ENCODE measurements at places on chromosomes 16 and 17.

DNA sequence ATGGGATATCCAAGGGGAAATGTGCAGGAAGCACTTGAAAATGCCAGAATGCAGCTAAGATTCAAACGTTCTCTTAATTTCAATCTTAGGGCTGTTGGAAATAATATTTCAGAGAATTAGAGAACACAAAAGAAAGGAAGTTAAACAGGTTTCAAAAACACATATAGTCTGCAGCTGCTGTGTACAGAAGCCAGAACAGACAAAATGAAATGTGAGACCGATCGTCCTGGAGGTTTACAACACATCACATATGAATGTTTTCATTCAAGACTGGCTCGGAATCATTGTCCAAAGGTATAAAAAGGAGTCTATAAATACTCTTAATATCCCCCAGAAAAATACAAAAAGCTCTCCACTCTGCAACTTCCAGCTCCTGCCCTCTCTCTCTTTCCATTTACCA lies 14.3 kb downstream of the CYTH1 start:
- DNase-seq = no peak

DNA sequence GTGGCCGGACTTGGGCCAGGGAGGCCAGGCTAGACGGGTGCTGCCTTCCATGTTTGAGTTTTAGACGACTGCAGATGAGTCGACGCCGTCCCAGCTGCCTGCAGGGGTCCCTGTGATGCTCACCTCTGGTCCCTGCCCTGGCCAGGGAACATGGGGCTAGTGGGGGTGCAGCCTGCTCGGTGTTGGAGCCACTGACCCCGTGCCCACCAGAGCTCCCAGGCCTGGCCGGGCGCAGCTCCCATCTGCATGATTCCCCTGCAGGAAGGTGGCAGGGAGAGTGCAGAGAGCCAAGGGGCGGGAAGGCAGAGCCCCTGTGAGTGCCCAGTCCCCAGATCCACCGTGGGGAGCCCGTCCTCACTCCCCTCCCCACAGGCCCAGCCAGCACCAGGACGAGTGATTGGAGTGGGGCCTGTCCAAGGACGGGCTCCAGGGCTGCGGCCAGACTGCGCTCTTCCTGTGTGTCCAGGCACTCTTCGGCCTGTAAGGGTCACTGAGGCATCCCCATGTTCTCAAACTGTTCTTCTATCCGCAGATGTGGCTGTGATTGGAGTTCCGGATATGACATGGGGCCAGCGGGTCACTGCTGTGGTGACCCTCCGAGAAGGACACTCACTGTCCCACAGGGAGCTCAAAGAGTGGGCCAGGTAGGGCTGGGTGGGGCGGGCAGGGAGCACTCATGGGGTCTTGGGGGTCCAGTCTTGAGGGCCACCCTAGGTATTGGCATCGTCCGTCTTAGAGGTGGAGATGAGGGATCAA lies 26.0 kb upstream of the CDH15 start:
- no peak for DNase-seq

DNA sequence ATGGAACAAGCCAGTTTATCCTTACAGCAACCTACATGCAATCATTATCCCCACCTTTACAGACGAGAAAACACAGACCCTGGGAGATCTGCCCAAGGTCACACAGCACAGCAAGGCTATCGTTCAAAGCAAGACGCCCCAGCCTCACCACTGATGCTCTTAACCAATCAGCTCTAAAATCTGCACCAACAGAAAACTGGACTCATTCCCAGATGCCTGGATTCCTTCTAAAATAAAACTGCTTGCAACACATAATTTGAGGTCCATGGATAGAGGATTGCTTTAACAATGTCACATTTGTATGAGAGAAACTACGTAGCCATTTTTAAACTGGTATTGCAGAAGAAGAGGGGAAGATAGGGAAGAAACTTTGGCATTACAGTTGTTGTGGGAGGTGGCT lies 6.8 kb downstream of the COTL1 start:
- peak; percentile 48 for DNase-seq

DNA sequence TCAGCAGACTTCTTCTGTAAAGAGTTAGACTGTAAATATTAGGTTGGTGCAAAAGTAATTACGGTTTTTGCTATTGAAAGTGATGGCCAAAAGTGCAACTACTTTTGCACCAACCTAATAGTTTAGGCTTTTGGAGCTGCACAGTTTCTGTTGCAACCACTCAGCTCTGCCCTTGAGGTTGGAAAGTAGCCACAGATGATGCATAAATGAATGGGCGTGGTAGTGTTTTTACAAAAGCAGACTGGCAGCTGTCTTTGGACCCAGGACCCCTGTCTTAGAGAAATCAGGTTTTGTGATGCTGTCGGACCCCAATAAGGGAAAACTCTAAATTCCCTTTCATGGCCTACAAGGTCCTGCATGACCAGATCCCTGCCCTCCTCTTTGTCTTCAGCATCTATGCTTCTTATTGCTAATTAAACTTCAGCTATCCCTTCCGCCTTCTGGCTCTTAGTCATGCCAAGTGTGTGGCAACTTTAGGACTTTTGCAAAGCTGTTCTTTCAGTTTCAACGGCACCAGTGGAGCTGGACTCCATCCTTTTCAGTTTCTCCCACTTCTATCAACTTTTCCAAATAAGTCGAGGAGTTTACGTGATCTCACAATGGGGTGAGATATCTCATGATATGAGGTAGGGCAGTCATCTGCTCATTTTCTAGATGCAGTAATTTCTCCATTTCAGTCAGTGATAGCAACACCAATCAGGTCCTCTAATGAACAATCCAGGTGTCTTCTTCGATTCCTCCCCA lies 232.3 kb downstream of the XYLT1 start:
- no peak for DNase-seq

- peak; percentile 96 for DNase-seq
Observed at GRCh38 chr17:68035523-68036303, at the start of gene KPNA2. TSS of gene KPNA2 (plus strand) at chr17:68035735. CDS start at chr17:68037133, 1,398 bp downstream.

GRCh38 chr17:64551461-64551860 lies 44.7 kb downstream of the CEP95 start:
- no peak for DNase-seq

DNA sequence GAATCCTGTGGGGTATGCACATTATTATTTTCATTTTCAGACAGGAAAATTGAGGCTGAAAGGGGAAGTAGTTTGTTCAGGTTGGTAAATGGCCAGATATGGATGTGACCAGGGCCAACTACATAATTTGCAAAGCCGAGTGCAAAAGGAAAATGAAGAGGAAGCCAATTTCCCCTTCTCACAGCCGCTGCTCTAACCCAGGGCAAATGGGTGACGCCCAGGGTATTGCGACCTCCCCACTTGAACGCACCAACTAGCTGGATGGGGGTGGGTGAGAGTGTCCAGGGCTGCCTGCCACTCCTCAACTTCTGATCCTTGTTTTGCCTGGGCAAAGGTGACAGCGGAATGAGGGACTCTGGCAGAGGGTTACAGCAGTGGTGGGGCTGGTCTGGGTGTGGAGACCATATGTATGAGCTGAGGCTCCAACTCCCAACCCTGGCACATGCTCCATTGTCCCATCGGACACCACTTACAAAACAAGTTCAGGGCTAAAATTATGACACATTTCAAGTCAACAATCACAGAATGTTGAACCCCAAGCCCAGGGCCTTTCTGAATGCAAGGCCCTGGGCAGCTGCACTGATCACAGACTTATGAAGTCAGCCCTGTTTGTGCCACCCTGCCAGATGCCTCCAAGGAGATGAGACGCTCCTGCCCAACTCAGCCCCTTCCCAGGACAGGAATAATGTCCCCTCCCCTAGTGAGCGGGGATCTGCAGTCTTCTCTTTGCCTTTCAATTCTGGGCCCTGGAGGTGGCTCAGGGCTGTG lies 1.7 kb downstream of the ANKRD40CL start:
- DNase-seq = no peak

DNA sequence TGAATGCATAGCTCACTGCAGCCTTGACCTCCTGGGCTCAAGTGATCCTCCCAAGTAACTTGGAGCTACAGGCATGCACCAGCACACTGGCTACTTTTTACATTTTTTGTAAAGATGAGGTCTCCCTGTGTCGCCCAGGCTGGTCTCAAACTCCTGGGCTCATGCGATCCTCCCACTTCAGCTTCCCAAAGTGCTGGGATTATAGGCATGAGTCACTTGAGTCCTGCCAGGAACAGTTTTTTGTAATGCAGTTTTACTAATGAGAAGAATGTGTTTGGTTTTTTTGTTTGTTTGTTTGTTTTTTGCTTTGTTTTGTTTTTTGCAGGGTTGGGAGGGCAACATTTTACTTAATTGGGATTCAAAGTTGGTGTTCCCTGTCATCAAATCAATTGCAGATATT lies 22.2 kb downstream of the SOST start:
- DNase-seq = no peak

DNA sequence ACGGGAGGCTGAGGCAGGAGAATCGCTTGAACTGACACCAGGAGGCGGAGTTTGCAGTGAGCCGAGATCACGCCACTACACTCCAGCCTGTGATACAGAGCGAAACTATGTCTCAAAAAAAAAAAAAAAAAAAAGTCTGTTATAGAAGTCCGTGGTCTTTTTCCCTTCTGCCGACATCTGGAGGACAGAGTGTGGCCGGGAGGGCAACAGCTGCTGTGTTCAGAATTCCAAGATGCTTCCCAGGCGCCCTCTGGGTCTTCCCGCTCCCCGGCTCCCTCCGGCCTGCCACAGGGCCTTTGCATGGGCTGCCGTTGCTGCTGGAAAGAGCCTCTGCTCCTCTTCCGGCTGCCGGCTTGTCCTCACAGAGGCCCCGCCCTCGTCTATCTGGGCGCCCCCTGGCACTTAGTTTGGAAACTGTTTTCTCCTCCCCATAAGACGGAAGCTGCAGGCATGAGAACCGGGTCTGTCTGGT lies 2.4 kb upstream of the CACNA1H start:
- DNase-seq = peak; percentile 48

DNA sequence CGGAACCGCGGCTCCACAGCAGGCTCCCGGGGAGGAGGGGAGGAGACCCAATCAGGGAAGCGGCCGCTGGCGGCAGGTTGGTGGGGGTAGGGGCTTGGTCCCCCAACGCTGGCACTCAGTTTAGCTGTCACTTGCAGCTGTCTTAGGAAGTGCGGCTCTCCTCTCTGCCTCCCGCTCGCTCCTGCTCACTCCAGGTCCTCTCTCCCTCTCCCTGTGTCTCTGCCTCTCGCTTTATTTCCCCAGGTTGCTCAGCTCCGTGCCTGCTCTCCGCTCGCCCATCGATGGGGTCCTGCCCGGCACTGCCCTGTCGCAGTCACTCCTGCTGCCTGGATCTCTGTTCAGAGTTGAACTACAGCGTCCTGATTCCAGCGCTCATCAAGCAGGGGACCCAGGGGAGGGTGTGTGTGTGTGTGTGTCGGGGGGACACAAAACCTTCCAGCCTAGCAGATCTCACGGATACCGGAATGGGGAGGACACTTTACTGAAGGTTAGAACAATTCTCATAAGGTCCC lies 145.6 kb downstream of the ENGASE start:
- no peak for DNase-seq

DNA sequence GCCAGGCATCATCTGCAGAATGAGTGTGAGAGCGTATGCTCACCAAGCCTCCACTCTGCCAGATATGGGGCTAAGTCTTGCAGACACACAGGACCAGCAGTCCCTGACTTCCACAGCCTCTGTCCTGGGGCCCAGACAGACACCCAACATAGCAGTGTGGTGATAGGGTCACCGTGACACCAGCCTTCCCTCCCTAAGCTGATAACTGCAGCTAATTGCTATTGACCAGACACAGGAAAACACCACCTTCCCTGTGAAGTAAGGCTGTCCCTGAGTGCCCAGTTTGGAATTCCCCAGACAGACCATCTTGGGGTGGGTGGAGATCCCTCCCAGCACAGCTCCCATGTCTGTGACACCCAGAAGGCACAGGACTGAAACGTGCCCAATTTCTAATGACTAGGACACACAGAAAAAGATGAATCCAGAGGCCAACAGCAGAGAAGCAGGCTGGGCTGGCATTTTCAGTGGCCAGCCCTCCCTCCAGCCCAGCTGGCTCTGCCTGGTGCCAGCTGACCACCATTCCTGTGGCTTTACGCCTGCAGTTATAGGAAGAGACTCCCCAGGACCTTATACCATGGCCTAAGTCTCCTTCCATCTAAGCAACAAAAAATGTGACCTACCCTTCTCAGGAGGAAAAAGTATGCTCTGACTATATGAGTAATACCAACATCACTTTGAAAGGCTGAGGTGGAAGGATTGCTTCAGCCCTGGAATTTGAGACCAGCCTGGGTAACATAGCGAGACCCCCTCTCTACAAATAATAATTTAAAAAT lies 30.3 kb downstream of the ATPAF2 start:
- peak; percentile 80 for DNase-seq

All from GM03348 (cell line).